T-helper 2 cell treated with Interferon-gamma antibody and Interleukin-4, amounts not matched to agents 5 μg/mL and 100 μg/mL, for 36 hours (primary cell): ENCODE measurements at places on chromosomes 4 and X.

- H3K36me3 ChIP-seq = no peaks in the 10 kb centered on the region
- H3K27me3 ChIP-seq = peaks cover 19% of the 10 kb centered on the region
- no peaks in the 10 kb centered on the region for H3K4me1 ChIP-seq
- H3K4me3 ChIP-seq = no peak overlapping the region
- no peak for DNase-seq
- no peak overlapping the region for H3K27ac ChIP-seq
These were observed 188.4 kb downstream of the SHROOM3 start for GRCh38 chr4:76623217-76624045.

DNA sequence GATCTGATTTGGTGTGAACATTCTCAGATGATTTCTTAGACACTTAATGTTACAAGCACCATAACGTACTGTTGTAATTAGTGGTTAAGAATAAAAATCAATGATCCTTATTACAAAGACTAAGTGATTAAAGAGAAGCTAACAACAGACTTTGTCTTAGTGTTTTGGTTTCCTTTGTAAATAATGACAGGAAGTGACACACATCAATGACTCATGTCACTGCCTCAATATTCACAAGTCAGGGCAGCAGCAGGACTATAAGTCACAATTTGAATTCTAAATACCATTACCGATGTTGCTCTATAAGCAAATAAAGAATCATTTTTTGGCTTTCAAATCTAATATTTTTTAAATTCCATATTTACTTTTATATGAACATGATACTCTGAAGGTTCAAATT lies 115.8 kb upstream of the FAT4 start:
- H3K36me3 ChIP-seq = no peaks in the 10 kb centered on the region
- H3K4me3 ChIP-seq = no peak overlapping the region
- no peaks in the 10 kb centered on the region for H3K4me1 ChIP-seq
- no peak overlapping the region for H3K27ac ChIP-seq
- no peak for DNase-seq

- DNase-seq = no peak
- peaks cover 3% of the 10 kb centered on the region for H3K4me1 ChIP-seq
- peaks cover 38% of the 10 kb centered on the region for H3K27me3 ChIP-seq
- no peak overlapping the region for H3K27ac ChIP-seq
- H3K4me3 ChIP-seq = no peak overlapping the region
These were observed 6.5 kb downstream of the SPP1 start for GRCh38 chr4:87982036-87982435.

- no peak for DNase-seq
- no peaks in the 10 kb centered on the region for H3K4me1 ChIP-seq
- no peak overlapping the region for H3K4me3 ChIP-seq
- peaks cover 2% of the 10 kb centered on the region for H3K27me3 ChIP-seq
- no peaks in the 10 kb centered on the region for H3K36me3 ChIP-seq
- no peak overlapping the region for H3K27ac ChIP-seq
These were observed 30.4 kb upstream of the QRFPR start for GRCh38 chr4:121411151-121411744.

GRCh38 chrX:129731228-129731627 lies 7.6 kb upstream of the XPNPEP2 start:
- peaks cover 33% of the 10 kb centered on the region for H3K4me1 ChIP-seq
- peaks cover 2% of the 10 kb centered on the region for H3K36me3 ChIP-seq
- peak overlapping the region; percentile 38 for H3K27ac ChIP-seq

- H3K4me3 ChIP-seq = no peak overlapping the region
- no peaks in the 10 kb centered on the region for H3K27me3 ChIP-seq
- DNase-seq = no peak
- H3K36me3 ChIP-seq = no peaks in the 10 kb centered on the region
- H3K27ac ChIP-seq = no peak overlapping the region
These were observed 454.1 kb upstream of the ADGRL3 start for GRCh38 chr4:60745800-60746571.
